Natural killer cell (primary cell): ENCODE measurements at places on chromosomes 4 and X. TPM values are rescaled to one million over a fixed set of nuclear protein-coding genes. Genes with fewer than 3 reads are reported as not detected.

DNA sequence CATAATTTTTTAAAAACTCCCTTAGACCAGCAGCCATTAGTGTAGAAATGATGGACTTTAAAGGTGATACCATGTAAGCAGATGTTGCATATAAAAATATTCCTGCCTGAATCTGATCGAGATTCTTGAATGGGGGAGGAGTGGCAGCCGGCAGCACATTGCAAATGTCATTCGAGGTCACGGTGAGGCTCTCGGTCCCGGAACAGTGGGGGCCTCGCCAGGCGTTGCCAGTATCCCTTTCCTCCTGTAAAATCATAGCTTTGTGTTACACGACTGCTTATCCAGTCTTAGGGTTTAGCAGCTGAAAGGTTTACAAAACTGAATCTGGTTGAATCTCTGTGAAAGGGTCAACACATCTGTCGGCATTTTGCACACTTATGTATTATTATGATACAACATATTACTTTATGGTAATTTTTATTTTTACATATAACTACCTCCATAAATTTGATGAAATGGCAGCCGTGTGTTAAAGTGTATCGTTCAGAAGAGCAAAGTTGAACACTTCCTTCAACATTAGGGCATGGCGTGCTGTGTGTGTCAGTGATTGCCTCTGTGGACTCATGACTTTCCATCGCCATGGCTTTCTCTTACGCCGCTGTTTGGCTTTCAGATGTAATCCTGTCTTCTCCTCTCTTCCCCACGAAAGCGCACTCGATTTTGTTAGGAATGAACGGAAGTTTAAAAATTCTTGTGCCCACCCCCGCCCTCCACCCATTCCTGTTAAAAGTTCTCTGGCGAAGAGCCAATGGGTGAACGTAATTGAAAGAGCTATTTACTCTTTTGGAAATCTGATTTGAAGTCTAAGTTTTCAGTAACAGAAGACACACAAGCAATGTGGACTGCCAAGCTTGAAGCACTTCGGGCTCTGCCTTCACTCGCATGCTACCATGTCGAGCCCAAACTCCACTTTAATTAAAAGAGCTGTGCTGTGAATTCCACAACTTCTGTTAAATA is 114.8 kb downstream of the STOX2 start:
- no peak for DNase-seq

DNA sequence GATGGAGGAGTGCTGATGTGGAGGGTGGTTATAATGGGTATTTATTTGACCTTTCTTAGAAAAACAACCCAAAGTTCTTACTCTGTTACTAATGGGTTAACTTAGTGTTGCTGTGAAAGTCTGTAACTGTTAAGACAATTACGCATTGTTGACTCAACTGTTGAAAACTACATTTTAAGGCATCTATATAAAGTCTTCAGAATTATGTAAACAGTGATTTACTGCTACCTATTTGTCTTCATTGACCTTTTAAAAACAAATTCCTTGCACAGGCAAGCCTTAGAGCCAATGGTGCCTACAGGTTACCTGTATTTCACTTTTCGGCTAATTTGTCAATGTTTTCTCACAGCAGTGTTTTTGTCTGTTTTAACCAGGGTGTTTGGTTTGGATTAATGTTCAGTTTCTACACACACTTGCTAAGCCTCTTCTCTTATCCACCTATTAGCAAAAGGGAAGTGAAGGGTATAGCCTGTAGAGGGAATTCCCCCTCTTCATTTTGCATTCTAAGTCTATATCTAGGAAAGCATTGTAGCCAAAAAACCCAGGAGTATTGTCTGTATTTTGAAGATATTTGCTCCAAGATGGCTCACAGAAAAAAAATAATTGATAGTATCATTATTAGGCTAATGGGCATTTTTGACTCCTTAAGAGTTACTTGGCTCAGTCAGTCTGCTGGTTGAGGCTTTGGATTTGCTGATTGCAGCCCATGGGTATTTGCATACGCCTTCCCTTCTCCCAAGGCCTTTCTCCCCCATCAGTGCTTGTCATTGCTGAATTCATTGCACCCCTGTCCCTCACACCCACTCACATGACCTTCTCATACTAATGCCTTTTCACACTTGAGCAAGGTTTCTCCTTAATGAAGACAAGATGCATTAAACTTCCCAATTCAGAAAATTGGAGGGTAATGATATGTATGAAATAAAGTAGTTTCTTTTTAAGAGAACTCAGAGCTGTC is 30.5 kb downstream of the AFF1 start:
- no peak for DNase-seq

Gene RAP1GDS1
- 59.7 TPM for total RNA-seq

DNA sequence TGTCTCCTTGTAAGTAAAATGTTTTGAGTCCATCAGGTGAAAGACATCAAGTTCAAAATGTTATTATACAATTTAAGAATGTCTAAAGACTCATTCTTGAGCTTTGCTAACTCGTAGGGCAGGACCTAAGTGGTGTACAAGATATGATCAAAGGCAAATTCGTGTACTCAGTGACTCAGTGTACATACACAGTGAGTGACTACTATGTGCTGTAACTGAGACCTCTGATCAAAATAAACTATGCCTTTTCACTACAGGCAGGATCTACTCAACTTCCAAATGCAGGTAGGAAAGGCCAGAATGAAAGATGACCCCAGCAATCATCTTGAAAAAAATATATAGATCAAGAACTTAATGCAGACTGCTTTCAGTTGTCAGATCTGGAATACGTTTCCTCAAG is 49.9 kb downstream of the ADGRG2 start:
- no peak for DNase-seq

DNA sequence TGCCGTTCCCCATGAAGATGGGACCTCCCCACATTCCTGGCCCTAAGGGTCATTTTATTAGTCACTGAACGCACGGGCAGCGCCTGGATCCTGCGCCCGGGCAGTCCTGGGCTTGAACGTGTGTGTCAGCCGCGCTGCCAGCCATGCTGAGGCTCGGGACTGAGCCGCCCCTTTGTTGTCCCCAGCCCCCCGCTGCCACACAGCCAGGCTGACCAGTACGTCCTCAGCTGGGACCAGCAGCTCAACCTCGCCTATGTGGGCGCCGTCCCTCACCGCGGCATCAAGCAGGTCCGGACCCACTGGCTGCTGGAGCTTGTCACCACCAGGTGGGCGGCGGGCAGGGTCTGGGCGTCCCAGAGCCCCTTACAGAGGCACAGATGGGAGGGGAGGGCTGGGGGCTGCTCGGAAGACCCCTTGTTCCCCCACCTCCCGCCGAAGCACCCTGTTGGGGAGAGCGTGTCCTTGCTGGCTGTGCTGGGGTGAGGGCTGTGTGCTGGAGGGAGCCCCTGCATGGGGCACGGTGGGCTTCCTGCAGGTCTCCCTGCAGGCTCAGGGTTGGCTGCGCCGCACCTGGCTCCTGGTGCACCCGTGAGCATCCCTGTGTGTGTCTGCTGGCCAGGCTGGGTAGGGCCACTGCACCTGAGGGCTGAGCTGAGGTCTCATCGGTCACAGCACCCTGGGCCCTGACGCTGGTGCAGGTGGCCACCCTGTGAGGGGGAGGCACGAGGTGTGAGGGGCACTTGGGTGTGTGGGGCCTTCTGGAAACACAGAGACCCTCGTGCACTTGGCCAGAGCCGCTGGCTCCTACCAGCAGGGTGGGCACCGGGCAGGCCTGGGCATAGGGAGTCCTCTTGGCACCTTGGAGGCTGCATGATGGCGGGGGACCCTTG is 1.0 kb downstream of the IDUA start:
- DNase-seq: no peak

Gene TRMT10A
- 1.6 TPM for total RNA-seq

DNA sequence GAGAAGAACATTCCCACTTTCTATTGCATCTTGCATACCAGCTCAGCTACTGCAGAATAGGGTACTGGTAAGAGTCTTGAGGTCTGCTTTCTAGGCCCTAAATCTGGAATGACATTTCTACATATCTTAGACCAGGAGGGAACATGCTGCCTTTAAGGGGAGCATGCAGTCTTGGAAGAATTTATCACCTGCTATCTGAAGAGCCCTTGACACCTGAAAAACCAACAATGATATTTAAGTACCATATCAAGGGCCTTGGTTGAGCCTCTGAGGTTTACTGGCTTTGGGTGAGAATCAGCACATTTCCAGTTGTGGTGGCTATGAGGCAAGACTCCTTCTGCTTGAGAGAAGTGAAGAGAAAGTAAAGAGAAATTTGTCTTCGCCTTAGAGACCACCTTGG is 436.8 kb upstream of the SPANXN1 start:
- DNase-seq: no peak

DNA sequence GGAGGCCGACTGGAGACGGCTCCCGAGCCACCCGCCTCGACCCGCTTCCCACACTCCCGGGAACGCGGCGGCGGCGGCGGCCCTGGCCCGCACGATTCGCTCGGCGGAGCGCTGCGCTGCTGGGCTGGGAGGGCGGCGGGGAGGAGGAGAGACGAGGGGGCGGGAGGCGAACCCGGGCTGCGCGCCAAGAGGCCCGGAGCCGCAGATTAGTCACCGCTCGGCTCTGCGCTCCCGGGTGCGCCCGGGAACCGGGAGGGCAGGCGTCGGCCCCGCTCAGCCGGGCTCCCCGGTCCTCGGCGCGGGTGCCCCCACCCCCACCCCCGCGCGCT is 11.2 kb upstream of the BCOR start:
- peak; percentile 82 for DNase-seq

GRCh38 chr4:185587427-185588161 is 52.3 kb upstream of the PDLIM3 start:
- peak; percentile 83 for DNase-seq

- DNase-seq: no peak
Measured at GRCh38 chrX:13790206-13791131, 26.4 kb downstream of the GPM6B start.

GRCh38 chrX:8297766-8298165 is 126.7 kb upstream of the VCX2 start:
- no peak for DNase-seq

Gene CXorf51A
- total RNA-seq: not detected

DNA sequence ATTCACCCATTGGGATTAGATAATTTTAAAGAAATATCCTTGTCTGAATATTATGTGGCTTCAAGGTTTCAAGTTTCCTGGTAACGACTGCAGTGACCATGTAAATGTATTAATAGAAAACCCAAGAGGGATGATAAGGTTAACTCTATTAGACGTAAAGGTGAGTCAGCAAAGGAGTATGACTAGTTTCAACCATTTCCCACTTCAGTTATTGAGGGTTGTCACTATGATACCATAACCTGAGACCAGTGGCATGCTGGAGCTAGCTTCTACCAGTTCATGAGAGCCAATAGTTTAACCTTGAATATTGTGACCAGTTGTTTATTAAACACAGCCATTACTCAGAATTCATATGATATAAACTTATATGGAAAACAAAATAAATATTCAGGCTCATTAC is 270.1 kb downstream of the TMA16 start:
- DNase-seq: no peak

DNA sequence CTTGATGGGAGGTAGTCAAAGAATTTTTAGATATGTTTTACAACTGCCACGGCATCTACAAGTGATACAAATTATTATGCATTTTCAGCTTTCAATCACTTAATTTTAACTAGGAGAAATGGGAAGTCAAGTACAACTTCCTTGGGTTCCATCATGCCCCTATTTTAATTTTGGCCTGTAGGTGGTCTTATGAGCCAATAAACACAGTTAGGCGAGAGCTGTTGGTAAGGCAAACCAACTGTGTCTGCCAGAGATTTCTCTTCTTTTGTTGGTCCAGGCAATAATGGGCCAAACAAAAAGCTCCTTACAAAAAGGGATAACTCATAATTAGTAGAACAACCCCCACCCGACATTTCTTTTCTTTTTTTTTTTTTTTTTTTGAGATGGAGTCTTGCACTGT is 63.3 kb upstream of the ARX start:
- DNase-seq: no peak

- DNase-seq: no peak
Measured at GRCh38 chrX:45134315-45134731, 66.4 kb downstream of the DIPK2B start.

Gene CORIN
- total RNA-seq: 0.78 TPM

GRCh38 chr4:82034878-82035277 is 338.9 kb downstream of the HNRNPD start:
- no peak for DNase-seq

Gene MMRN1
- 1.8 TPM for total RNA-seq

Gene FAM47A
- not detected for total RNA-seq

DNA sequence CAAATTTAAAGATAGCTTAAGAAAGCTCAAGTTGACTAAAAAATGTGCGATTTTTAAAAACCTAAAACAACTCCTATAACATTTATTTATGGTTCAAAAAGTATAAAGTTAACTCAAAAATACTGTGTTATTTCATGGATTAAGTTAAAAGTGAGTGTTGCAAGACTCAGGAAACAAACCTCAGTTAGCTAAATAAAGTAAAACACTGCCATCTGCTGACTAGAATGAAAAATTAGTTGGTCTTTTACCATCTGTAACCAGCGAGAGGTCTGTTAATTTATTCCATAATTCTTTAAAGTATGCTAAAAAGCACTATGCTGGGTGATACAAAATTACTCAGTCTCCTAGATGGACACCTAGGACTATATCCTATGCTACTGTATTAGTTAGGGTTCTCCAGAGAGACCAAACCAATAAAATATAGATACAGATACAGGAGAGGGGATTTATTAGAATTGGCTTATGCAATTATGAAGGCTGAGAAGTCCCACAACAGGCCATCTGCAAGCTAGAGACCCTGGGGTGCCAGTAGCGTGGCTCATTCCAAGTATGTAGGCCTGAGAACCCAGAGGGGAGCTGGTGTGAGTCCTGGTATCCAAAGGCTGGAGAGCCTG is 4.9 kb upstream of the WDFY3 start:
- no peak for DNase-seq

- no peak for DNase-seq
Measured at GRCh38 chr4:156894234-156894633, 77.4 kb downstream of the PDGFC start.

- no peak for DNase-seq
Measured at GRCh38 chrX:144809025-144809424, 438.3 kb upstream of the SPANXN1 start.

GRCh38 chr4:146582864-146583263 is 55.8 kb upstream of the POU4F2 start:
- no peak for DNase-seq

Gene PNMA6A
- total RNA-seq: 0.12 TPM

GRCh38 chrX:14194711-14195110 is 165.0 kb upstream of the GEMIN8 start:
- DNase-seq: no peak

DNA sequence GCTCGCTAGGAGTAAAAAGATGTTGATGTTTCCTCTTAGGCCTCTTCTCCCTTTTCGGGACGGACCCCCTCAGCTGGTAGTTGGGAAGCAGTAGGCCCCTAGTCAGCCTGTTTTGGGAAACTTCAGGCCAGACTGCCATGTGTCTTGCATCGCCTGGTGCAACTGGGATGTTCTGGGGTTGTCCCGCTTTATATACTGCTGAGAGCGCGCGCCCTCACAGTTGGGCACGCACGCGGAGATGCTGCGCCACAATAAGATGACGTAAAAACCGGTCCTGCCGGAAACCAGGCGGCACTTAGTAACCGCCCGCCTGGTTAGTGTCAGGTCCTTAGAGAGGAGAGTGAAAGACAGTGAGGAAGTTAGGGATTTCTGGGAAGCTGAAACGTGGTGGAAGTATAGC is 231.3 kb upstream of the CT83 start:
- DNase-seq: no peak

Gene EMCN
- total RNA-seq: not detected

DNA sequence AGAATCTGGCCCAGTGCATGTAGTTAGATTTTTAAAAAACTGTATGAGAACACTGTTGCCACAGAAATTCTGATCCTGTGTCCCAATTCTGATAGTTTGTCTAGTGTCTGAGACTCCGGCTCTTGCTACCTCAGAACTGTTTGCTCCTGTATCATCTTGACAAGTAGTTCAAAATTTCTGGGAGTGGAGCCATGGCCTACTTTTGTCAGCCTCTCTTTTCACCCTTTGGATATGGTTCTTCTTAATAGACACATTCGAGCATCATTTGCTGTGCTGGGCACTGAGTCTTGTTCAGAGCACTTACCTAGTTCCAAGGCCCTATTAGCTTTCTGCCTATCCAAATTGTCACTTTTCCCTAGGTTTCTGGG is 46.9 kb downstream of the ATP10D start:
- no peak for DNase-seq
